ENCODE measurements at places on chromosomes 5 and 9.

GRCh38 chr5:174972291-174972690 is 247.9 kb downstream of the MSX2 start:
- no peak for DNase-seq

GRCh38 chr9:131800843-131801242 is 61.0 kb upstream of the RAPGEF1 start:
- DNase-seq: no peak

DNA sequence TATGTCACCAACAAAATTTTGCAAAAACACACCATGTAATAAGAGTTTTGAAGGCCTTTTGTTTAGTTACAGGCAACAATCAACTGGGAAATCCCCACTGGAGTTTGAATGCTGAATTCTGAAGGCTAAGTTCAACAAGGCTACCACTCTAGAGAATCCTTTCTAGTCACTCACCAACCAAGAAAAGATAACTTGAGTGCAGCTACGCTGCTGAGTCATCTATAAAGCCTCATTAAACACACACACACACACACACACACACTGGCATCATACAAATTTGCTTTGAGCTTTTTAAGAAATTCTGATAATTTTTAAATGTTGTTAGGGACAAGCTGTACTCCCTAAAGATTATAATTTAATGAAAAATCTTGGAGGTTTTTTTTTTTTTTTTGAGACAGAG is 219.6 kb downstream of the DENND1A start:
- DNase-seq: no peak

DNA sequence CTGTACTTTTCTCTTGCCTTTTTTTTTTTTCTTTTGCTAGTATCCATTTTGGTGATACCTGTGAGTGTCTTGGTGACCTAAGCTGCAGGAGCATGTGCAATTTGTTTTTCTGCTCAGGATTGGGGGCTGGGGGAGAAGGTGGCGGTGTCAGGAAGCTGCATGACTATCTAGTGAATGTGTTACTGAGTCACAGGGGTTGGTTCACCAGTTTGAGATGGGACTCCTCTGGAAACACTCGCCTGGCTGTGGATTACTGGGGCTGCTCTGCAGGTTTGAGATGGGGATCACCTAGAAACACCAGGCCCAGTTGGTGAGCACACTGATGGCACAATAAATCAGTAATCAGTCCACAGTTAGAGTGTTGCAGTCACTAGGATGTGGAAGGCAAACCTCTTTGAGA is 447.9 kb downstream of the SPATA31D1 start:
- DNase-seq: no peak

- no peak for DNase-seq
These were observed 1758.8 kb upstream of the WWC1 start for GRCh38 chr5:166532456-166533220.

GRCh38 chr9:136363949-136364748 is 605 bp upstream of the DNLZ start:
- no peak for DNase-seq

DNA sequence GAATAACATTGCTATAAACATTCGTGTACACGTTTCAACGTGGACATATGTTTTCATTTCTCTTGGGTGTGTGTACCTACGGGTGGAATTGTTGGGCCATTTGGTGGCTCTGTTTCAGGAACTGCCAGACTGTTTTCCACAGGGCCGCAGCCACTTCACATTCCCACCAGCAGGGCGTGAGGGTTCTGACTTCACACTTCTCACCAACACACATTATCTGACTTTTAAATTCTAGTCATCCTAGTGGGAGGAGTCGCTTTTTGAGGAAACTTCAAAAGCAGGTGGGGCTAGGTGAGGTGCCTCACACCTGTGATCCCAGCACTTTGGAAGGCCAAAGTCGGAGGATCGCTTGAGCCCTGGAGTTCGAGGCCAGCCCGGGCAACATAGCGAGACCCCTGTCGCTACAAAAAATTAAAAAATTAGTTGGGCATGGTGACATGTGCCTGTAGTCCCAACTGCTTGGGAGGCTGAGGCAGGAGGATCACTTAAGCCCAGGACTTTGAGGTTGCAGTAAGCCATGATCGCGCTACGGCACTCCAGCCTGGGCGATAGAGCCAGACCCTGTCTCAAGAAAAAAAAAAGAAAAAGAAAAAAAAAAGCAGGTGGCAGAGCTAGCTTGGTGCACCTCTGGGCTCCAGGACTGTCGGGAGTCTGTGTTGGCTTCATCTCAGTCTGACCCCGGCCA is 28.5 kb downstream of the TSPAN17 start:
- DNase-seq: no peak

- DNase-seq: no peak
These were observed 211.5 kb upstream of the GAS1 start for GRCh38 chr9:87158765-87159164.

- DNase-seq: no peak
These were observed 265.7 kb upstream of the KLF4 start for GRCh38 chr9:107755246-107755645.

- DNase-seq: no peak
These were observed 30.1 kb downstream of the GALNT10 start for GRCh38 chr5:154220625-154221024.

GRCh38 chr9:81239388-81239787 is 450.0 kb downstream of the TLE1 start:
- no peak for DNase-seq

GRCh38 chr5:132674671-132675506 is 1.1 kb downstream of the IL4 start:
- DNase-seq: no peak

DNA sequence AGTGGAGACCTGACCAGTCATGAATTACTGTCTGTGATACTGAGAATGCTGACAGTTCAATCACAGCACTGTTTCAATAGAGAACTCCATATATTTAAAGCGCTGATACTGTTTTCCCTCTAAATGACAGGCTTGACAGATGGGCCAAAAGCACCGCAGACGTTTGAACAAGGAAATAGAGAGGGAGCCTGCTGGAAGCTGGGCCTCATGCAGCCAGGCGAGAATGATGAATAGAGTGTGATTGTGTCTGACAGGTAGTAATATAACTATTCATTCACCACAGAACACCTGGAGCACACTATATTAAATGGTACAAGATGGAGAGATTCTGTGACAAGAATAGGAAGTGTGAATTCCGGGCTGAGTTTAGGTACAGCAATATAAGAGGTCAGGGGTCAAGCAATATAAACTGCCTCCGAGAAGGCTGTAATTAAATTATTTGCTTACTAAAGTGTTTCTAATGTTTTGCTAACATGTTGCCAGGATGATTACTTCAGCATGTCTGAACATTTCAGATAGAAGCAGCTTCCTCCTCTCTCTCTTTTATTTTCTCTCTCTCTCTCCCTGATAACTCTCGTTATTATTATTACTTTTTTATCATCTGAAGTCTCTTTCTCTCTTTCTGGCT is 297.7 kb downstream of the CSNK1G3 start:
- DNase-seq: no peak

GRCh38 chr9:102113191-102113590 is 374.7 kb upstream of the GRIN3A start:
- DNase-seq: no peak

- DNase-seq: no peak
These were observed 1243.4 kb downstream of the MAT2B start for GRCh38 chr5:164748861-164749260.

DNA sequence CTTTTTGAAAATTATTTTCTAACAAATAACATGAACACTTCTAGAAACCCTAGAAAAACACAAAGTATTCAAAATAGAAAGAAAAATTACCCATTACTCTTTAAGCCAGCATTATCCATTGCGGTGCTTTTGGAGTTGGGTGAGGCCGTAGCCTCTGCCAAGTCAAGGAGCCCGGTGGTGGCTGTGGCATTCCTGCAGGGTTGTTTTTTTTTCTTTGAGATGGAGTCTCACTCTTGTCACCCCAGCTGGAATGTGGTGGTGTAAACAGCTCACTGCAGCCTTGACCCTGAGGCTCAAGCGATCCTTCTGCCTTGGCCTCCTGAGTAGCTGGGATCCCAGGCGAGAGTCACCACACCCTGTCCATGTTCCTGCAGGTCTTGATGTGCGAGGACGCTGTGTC is 8.2 kb upstream of the AHRR start:
- no peak for DNase-seq

- no peak for DNase-seq
These were observed 625 bp upstream of the UBLCP1 start for GRCh38 chr5:159262472-159262858.

- DNase-seq: no peak
These were observed 209.0 kb downstream of the TTLL11 start for GRCh38 chr9:121884057-121884541.

- DNase-seq: no peak
These were observed 1120.3 kb downstream of the PTPRD start for GRCh38 chr9:9492506-9492905.

DNA sequence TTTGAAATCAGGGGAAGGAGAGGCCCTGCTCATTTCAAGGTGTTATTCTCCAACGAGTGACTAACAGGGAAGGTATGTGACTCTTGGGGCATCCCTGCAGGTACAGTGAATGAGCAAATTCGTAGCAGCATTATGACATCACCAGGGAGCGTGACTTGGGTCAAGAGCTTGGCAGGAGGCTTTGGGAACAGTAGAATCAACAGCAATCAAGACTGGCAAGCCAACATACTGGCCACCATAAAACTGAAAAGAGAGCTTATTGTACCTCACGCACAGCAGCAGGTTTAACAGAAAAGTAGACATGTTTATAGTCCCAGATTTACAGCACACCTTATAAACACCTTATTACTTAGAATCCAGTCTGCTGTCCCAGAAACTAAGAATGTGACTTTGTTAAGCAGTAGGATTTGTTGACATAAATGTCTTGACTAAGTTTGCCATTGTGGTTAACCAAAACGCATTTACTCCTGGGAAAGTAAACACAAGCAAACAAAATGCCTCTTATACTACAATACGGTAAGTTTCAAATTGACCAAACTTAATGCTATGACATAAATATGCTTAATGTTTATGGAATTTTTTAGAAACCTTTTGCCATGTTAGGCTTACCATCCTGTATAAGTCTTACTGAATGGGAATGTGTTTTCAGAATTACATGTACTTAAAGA is 297.8 kb downstream of the NPR3 start:
- DNase-seq: no peak

DNA sequence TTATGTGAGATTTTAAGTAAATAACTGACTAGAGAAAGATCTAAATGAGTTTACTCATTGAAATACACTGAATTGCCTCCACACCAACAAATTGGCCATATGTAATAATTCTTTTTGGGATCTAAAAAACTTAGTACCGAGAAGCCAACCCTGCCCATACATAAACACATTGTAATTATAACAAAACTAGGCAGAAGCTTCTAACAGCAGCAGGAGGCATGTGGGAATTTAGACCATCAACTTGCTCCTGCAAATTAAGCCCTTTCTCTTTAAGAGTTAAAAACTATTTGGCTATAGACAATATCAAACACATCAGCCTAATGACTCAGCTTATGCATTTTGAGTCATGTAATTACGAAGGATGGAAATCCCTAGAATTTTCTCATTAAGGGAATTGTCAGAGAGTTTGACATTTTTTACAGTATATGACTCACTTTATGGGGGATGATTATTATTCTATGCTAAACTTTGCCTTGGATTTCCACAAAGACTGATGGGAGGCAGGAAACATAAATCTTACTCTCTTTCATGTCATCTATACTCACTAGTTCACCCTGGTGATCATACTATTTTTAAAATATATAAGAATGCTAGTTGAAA is 1.0 kb downstream of the IL7R start:
- DNase-seq: no peak

DNA sequence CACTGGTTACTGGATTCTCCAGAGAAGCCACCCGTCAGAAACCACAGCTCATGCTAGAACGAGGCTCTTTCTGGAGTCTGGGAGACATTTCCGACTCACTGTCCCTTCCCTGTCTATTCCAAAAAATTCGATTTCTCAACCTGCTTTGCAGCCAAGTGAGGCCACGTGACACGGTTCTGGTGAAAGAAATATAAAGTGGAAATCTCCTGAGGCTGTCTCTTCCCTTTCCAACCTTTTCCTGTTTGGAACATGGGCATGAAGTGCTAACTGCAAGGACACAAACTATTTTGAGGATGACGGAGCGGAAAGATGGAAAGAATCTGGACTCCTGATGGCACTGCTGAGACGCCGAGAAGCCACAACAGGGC is 6.1 kb upstream of the PTGS1 start:
- no peak for DNase-seq

- DNase-seq: no peak
These were observed 1045.8 kb upstream of the DMAC1 start for GRCh38 chr9:8845376-8845775.

DNA sequence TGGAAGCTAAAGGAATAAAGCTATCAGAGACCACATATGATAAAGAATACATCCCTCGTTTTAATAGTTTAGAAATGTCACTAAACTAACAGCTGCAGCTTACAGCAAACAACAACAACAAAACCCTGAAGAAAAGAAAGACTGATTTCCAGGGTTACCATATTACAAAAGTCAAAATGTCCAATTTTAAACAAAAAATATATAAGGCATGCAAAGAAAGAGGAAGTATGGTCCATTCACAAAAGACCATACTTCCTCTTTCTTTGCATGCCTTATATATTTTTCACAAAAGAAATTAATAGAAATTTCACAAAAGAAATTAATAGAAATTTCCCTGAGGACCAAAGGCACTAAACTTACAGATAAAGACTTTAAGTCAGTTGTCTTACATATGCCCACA is 354.2 kb downstream of the ARL15 start:
- DNase-seq: no peak

DNA sequence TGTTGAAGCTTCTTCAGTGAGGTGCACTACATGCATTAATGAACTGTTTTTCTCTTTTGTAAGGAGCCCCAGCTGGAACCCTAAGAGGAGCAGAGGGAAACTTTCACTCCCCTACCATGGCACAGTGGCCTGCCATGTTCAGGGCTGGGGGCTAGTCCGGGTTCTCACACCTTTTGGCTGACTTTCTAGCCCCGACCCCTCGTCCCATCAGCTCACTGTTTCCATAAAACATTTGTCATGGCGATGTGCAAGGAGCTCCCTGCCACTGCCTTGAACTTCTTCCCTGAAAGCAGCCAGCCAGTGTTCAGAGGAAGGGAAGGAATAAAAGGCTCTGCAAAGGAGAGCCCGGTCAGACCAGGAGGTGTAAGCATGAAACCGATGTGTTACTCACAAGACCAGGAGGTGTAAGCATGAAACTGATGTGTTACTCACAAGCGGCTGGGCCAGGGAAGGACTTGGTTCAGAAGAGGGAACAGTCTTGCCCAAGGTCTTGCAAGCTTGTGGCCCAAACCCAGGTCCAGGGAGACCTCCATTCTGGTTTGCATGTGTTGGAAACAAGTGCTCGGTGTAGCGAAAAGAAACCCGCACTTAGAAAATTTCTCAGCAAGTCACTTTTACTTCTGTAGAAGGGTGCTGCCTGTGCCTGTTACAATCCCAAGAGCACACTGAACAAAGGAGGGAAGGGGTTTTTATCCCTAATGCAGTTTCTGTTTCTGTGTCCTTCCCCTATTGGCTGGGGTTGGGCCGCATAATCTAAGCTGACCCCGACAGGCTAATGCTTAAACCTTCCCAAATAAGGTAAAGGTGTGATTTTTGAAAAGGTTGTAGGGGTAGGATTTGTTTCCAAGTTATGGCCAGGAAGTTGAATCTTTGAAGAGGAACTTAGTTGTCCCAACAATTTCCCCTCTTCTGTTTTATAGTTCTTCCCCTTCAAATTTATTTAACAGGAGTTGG is 3.4 kb upstream of the ABO start:
- no peak for DNase-seq
